ENCODE measurements at places on chromosomes 2 and 18.
A peak's percentile ranks its signal among the peaks of the same experiment; 100 is the strongest.

DNA sequence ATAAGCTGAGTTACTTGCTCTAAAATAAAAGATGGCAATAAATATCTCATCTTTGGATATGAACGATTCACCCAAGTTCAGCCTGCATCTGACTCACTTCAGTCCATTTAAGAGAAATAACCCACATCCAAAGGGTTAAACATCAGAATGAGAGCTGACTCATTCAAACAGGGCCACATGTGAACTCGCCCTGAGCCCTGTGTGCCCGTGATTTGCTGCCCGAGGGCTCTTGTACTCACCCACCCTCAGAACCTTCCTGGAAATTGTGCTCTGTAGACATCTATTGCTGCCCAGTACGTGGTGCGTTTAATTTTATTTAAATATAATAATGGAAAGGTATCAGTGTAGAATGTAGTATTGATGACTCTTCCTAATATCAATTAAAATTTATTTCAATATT, 66.9 kb upstream of the RBM44 start:
- no peak for DNase-seq

DNA sequence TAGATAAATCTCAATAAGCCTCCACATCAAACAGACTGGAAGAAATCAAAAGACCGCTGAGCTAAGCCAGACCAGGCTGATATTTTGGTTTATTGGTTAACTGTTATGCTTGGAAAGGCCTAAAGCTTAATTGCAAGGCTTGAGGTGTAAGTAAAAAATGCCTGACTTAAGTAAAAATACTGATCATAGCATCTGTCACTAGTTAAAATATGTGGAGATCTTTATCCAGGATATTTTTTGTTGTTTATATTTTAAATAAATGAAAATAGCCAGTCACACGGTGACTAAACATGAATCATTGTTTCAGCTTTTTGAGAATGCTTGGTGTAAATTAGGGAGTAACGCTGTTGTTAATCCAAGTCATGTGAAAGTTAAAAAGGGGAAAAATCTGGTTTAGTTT, 127.9 kb downstream of the THADA start:
- DNase-seq: no peak

DNA sequence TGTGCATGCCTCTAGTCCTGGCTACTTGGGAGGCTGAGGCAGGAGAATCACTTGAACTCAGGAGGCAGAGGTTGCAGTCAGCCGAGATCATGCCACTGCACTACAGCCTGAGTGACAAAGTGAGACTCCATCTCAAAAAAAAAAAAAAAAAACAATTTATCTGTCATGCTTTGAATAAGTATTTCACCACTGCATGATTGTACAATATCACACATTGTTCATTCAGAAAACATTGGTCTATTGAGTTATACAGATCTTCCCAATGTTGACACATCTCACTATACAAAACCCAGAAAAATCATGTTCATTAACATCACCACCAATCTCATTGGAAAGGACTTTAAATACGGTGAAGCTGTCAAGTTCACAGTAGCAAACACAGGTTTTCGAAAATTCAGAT, 46.8 kb upstream of the PPM1B start:
- DNase-seq: no peak

DNA sequence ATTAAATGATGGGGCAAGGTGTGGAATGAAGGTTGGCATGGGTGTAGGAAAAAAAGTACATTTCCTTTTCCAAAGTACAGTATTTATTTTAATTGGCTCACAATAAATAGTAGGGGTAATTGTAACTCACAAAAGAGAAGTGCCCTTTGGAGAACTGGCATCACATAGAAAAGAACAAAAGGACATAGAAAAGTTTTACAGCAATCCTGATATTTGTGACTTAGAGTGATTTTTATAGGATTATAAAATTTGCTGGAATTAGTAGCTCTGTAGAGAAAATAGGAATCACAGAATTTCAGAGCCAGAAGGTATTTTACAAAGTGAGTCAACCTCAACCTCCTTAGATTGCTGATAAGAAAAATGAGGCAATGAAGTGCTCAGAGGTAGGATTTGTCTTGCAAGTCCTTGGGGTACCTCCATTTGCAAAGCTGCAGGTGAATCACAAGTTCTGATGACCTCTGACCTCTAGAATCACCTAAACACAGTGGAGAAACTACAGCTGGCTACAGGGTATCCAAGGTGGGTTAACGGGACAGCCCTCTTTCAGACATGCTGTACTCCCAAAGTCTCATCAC, 133.6 kb downstream of the SOCS6 start:
- DNase-seq: no peak

- DNase-seq: no peak
Observed at GRCh38 chr2:27715318-27716210, 51.9 kb downstream of the SLC4A1AP start.

DNA sequence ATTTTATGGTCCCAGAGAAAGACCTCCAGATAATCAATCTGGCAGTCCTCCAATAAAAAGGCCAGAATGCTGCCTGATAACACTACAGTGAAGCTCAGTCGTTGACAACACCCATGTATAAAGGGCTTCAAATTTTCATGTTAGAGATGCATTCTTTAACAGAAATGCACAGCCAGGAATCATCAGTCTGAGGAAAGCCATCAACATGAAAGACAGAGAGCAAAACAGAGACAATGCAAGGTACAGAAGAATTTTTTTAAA, 13.8 kb downstream of the BABAM2 start:
- DNase-seq: no peak

DNA sequence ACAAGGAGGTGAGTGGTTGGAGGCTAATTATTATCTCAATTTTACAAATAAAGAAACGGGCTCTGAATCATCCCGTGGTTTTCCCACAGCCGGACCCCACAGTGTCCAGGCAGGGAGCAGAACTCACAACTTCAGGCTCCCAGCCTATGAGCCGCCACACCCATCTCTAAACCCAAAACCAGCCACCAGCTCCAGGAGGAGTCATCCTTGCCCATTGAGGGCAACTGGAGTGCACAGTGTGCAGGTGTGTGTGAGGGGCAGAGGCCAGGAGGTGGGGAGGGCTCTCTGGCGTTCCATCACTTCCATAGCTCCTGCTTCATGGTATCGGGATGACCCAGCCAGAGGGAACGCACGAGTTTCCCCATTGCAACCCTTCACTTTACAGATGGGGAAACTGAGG, 144.5 kb downstream of the CYP26B1 start:
- no peak for DNase-seq

DNA sequence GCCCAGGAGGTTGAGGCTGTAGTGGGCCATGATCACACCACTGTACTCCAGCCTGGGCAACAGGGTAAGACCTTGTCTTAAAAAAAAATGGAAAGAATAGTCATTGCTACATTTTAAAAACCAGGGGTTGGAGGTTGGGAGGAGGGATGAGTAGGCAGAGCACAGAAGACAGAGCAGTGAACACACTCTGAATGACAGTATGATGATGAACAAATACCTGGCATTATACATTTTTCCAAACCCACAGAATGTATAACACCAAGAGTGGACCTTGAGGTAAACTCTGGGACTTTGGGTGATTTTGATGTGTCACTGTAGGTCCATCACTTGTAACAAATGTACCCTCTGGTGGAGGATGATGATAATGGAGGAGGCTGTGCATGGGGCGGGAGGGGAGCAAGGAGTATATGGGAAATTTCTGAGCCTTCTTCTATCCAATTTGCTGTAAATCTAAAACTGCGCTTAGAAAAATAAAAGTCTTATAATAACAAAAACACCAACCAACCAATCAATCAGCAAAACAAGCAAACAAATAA, 111.4 kb upstream of the PGAP1 start:
- no peak for DNase-seq

GRCh38 chr2:231720292-231720986, 12.1 kb downstream of the PTMA start:
- no peak for DNase-seq

DNA sequence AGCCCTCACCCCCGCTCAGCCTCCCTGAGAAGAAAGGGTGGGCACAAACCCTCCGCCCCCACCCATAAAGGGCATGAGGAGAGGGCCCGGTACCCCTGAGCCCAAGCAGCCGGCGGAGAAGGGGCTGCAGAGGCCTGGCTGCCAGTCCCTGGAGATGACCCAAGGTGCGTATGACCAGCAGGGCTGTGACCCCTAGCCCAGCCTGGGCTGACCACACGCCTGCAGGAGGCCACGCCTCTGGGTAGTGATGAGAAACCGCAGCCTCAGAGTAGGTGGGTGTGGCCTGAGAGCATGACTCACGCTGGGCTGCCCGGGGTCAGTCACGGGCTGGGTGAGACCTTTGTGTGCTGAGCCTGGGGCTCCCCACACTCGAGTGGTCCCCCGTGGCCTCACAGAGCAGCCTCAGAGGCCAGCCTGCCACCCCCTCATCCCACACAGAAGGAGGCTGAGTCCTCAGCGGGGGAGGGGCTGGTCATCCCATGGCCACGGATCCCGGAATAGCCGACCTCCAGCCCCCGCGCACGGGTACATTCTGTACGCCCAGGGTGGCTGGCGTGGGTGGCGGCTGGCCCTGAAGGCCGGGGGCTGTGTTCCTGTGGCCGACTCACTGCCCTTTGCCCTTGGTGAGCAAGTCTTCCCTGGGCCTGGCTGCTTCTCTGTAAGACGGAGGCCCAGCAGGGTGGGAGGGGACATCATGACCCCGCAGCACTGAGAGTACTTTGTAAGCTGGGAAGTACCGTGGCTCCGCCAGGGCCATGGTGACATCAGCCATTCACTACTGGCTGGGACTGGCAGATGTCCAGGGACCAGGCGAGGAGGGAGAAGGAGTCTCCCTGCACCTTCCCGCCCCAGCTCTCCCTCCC, 110.8 kb upstream of the OTOS start:
- no peak for DNase-seq

DNA sequence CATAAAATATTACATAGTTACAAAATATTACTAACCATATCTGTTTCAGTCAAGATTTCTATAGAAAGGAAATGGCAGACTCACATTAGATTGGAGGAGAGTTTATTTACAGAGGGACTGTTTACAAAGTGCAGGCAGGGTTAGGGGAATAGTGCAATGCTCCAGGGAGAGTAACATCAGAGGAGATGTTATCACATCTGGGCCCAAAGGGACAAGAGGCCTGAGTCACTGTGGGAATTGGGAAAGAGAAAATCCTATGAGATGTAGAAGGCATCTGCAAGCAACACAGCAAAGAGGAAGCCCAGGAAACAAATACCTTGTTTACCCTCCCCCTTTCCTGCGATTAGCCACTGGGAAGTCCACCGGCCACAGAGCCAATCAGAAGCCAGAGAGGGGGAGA, 227.3 kb upstream of the TANK start:
- DNase-seq: no peak

GRCh38 chr2:10042301-10043161, 819 bp upstream of the KLF11 start:
- peak; percentile 23 for DNase-seq

- DNase-seq: no peak
Observed at GRCh38 chr18:11541179-11541578, 68.2 kb upstream of the SLC35G4 start.

- no peak for DNase-seq
Observed at GRCh38 chr2:186423481-186423880, 62.6 kb upstream of the ZC3H15 start.

DNA sequence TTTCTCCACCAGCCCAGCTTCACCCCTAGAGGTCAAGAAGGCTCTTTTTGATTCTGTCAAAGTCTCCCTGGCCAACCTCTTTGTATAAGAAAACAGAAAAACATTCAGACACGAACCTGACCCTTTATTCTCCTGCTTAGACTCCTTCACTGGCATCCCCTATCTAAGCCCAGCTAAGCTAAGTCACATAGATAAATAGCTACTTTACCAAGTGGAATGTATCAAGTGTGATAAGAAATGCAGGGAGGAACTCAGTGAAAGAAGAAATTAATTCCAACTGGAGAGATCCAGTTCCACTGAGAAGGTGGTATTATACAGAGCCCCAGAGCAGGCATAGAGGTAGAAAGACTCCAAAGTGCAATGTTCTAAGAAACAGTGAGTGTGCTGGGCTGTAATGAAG, 489.5 kb downstream of the TNS1 start:
- no peak for DNase-seq

GRCh38 chr2:136025057-136025973, 39.9 kb upstream of the DARS1 start:
- no peak for DNase-seq

DNA sequence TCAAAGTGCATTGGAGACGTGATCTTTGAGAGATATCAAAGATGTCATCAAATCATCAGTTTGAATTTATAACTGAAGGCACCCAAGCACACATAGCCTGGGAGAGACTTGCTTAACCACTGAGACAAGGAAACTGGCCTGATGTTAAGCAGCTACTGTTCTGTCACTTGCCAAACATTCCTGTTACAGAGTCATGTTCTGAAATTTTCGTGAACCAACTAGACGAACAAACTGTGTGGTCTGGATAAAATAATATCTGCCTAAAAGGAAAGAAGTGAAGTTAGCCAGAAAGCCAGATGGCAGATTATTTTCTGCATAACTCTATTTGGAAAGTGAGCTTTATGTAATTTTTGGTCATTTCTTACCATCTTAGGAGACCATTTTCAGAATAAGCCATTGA, 51.4 kb downstream of the SPATS2L start:
- DNase-seq: no peak

GRCh38 chr2:233600386-233600785, 17.0 kb upstream of the UGT1A8 start:
- no peak for DNase-seq

DNA sequence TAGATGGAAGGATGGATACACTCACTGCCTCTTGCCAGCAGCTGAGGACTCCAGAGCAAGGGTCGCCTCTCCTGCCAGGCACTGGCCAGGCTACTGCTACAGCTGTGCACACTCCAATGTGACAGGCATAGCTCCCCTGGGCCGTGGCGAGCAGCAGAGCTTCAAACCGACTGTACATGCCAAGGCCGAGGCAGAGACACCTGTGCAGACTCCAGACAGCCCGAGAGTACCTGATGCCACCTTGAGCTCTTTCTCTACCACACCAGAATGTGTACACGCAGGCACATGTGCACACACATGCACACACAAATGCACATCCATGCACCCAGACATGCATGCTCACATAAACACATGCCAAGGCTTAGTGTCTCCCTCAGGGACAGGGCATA, 508.3 kb upstream of the MYT1L start:
- DNase-seq: no peak

DNA sequence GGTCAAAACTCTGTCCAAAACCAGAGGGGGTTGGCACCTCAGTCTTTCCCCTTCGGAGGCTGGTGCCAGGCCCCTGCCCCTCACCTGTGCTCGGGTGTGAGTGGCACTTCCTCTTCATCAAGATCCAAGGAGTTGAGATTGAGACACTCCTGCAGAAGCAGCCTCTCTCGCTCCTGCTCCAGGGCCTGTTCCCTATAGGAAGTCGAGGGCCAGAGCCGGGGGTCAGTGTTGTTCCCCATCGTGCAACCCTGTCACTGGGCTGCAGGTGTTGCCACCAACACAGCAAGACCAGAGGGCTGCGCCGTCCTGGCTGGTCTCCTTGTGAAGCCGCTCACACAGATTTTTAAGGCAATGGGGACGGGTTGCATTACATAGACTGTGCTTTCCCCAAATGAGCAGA, 18.9 kb downstream of the FAM178B start:
- no peak for DNase-seq

DNA sequence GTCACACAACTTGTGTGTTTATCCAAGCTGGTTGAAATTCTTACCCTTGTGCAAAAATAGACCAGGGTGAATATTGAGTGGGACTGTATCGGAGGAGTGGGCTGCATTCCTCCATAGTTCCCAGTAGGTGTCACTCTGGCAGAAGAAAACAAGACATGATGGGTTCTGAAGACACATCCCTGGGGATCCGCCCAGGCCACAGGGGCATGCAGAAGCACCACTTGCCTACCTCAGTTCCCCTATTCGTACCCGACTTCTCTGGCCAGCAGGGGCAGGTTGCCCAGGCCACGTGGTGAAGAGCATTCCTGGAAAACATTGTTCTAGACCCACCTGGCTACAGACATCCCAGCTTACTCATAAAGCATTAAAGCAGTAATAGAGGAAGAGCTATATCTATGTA, 168.2 kb downstream of the FAM210A start:
- no peak for DNase-seq
